ENCODE measurements at places on chromosomes 3 and 15.

DNA sequence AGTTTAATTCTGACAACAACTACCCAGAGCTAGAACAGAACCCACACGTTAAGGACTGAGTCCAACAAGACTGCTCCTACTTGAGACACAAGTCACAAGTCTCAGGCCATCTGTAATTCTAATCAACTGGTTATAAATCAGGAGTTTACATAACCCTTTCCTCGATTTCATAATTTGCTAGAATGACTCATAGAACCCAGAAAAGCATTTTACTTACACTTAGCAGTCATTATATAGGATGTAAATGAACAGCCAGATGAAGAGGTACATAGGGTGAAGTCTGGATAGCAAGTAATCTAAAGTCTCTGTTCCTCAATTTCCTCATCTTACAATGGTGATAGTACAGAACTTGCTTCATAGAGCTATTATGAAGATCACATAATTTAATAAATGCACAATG lies 1018.2 kb downstream of the DIPK2A start:
- DNase-seq, result no peak

DNA sequence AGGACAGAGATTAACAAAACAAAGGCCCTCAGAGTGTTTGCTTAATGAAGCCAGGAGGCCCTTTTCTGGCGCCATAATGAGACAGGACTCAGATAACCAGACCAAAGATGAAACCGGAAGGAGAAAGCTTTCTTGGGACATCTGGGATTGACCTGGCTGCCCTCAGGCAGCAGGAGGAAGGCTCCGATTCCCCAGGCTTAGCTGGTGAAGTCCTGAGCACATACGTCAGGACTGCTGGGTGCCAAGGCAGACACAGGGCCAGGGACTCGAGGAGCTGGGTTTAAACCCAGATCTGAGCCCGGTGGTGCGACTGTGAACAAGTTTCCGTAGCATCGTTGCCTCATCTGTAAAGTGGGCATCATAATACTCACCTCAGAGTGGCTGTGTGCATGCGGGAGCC lies 36.7 kb upstream of the HRH1 start:
- no peak for DNase-seq

DNA sequence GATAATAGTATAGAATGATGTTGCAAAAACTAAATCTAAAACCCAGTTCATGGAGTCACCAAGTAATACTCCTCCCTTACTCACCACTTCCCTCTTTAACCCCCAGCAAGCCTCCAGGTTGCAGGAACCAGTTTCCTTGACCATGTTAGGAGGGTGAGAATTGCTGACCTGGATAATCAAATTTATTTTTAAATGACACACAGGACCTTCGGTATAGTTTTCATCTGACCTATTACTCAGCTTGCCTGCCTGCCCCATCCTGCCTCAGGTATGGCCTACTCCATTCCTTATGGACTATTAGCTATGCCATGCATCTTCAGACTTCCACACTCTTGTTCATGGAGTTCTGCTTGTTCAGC lies 883 bp downstream of the RTP4 start:
- no peak for DNase-seq

DNA sequence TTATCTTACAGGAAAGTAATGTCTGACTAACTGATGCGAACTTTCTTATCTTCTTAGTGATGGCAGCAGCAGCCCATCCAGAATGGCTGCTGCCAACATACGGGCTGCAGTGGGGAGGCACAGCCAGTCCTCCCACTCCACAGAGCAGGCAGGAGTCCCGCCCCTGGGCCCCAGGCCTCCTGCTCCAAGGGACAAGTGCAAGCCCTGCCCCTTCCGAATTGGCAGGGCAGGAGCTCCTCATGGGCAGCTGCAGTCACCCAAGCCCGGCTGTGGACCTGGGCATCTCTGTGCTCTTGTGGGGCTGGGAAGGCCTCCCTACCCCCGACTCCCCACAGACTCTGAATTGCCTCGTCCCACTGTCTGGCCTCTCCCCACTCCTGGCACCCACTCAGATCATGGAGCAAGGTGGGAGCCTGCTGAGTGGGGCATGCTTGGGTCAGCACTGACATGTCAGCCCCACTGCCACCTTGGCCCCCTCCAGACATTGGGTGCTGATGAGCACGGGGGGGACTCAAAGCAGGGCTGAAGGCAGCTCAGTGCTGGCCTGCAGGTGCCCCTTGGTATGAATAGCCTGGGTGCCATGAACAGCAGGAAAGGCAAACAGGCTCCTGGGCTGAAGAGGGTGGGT lies 618.9 kb upstream of the KCNMB2 start:
- no peak for DNase-seq

DNA sequence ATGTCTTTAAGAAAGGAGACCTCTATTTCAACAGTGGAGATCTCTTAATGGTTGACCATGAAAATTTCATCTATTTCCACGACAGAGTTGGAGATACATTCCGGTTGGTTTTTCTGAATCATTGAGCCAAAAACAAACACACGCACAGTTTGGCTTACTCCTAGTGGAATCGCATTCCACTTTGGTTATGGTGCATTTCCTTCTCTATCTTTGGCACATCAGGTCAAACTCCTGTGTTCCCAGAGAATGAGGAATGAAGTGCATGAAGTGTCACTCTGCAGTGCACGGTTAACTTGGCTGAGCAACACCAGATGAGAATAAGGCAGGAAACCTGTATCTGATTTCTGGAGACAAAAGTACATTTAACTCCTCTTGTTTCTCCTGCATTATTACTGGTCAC lies 38.5 kb downstream of the HDC start:
- no peak for DNase-seq

DNA sequence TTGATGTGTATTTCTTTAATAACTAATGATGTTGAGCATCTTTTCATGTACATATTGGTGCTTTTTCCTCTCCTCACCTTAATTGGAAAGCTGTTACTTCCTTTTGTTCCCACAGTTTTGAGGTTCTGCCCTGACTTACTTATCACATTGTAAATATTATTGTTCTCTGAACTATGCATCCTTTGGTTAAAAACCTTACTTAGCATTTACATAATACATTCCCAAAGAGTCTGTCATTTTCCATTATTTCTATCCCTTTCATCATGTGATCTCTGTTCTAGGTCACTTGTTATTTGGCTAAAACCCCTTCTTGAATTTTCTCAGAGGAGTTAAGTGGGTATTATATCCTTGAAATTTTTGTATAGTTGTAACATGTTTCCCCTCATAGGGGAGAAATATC lies 33.0 kb downstream of the SLC12A6 start:
- no peak for DNase-seq

GRCh38 chr3:167892205-167892604 lies 156.7 kb downstream of the SERPINI1 start:
- DNase-seq, result no peak

DNA sequence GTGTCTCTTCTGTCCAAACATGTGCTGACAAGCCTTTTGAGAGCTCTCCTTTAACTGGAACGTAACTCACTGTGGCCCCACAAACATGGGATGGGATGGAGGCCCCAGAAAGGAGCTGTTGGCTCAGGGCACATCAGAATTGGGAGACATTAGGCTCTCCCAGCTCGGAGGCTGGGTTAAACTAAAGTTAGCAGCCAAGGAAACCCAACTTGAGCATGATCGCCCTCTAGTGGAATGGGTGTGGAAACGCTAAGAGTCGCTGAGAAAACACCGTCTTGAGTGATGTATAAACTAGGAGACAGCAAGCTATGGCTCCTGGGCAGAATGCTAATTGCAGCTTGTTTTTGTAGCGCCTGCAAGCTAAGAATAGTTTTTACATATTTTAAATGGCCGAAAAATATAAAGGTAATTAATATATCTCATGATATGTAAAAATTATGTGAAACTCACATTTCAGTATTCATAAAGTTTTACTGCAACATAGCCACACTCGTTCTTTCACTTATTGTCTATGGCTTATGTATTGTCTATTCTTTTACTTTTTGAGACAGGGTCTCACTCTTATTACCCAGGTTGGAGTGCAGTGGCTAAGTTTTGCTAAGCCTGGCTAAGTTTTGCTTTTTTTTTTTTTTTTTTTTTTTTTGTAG lies 138.8 kb upstream of the HACD2 start:
- DNase-seq, result peak; percentile 57

GRCh38 chr3:188956839-188957489 lies 214.8 kb upstream of the TPRG1 start:
- no peak for DNase-seq

- DNase-seq, result no peak
Measured at GRCh38 chr3:5296362-5296761, 108.9 kb downstream of the EDEM1 start.

GRCh38 chr15:73333001-73333400 lies 35.8 kb downstream of the HCN4 start:
- DNase-seq, result no peak

DNA sequence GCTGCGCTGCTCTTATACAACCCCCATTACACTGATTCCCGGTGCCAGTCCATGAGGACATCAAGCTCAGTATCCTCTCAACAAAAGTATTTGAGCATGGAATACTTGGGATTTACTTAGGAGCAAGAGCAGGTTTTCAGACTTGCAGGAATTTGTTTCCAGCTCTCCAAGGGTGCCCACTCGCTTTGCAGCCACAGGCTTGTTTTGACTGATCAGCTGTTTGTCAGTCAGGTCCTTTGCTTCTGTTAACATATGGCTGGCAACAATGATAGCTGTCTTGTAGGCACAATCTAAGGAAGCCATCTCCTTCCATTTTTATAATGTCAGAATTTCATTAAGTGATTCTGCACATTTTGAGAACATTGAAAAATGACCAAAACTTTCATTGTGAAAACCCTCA lies 38.2 kb upstream of the MCF2L2 start:
- no peak for DNase-seq

DNA sequence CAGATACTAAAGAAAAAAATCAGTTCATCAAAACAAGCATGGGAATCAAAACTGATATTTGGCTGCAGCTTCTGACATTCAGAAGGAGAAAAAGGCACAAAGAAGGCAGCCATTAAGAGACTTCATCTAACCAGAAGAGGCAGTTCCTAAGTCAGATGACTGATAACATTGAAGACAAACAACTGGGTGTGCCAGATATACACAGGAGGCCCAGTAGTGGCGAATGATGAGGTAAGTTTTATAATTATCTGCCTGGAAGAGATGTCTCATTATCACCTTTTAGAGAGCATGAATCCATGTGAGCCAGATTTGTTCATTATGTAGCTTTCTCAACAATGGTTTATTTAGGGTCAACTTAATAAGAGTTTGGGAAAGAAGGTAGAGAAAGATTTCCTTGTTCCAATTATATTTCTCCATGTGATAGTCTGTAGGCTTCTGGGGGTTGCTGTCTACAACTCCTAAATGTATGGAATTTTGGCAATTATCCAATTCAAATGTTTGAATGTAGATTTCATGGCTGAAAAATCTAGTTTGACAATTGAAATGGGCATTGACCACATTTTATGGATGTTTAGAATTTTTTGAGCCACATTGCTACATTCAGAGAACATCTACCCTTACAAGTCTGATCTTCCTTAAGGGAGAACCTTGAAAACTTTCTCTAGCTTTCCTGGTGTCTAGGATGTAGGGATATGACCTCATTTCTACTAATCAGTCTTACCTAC lies 50.4 kb upstream of the RASGRF1 start:
- DNase-seq, result no peak

DNA sequence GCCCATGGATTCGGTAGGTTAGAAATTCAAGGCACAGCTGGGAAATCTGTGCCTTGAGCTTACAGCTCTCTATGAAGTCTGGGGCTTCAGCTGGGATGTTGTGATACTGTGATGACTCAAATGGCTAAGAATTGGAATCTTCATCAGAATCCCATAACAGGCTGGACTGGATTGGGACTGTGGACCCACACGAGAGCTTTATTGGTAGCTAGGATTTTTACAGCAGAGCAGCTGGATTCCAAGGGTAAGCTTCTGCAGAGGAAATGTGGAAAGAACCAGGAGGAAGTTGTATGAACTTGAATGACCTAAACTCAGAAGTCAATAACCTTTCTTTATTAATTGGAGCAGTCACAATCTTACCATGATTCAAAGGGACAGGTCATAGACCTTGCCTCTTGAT lies 1187.1 kb downstream of the ROBO1 start:
- no peak for DNase-seq

GRCh38 chr3:126607214-126607908 lies 47.6 kb downstream of the TXNRD3 start:
- peak; percentile 34 for DNase-seq

- DNase-seq, result peak; percentile 84
Measured at GRCh38 chr15:38696109-38696727, 131.6 kb upstream of the RASGRP1 start.

DNA sequence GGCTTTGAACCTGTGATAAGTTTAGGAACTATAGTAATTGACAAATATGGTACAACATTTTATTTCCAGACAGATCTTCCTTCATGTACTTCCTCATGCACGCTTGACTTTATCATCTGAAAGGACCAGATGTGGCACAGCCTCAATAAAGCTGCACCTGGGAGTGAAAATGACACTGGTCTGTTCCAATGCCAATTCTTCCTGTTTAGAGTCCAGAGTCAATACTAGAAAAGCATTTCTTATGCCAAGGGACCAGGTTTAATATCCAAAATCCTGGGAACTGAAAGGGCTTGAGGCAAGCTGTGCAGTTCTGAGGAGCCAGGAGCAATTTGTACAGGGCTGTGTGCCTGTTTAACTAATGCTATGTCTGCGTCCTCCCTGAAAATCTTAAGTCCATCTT lies 15.3 kb downstream of the DPH6 start:
- DNase-seq, result no peak

- no peak for DNase-seq
Measured at GRCh38 chr3:157387708-157388435, 48.8 kb upstream of the PTX3 start.

- no peak for DNase-seq
Measured at GRCh38 chr15:83474578-83474977, 27.4 kb downstream of the SH3GL3 start.

DNA sequence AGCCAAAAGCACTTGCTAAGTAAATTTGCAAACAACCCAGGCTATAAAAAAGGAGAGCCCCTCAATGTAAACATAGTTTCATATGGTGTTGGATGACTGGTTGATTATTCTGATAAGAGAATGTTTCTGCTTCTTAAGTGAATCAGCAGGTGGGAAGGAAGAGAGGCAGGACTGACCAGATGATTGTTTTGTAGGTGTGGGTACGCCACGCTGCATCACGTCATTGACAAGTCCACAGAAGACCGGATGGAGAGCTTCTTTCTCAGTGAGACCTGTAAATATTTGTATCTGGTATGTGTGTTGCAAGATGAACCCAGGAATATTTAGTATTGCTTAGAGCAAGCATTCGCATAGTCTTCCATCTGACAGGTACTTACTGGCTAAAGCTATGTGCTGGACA lies 23.4 kb downstream of the EDEM1 start:
- DNase-seq, result no peak

DNA sequence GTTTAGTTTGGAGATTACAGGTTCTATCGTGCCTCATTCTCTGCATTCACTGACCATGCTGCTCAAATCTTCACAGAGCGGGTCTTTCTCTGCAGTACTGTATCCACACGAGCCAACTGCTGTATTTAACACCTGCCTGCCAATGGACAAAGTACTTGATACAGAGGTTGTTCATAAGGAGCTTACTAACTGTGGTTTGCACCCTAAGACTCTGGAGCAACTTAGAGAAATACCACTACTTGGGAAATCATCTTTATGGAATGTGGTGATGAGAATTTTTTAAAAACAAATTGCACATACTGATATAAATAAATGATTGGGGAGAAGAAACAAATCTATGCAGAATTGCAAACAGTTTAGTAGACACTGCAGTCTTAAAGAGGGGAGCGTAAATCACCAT lies 90.0 kb downstream of the PPP2R3A start:
- DNase-seq, result no peak

- no peak for DNase-seq
Measured at GRCh38 chr3:32876920-32877319, 59.1 kb downstream of the TRIM71 start.

- no peak for DNase-seq
Measured at GRCh38 chr3:78870484-78870883, 897.3 kb downstream of the ROBO1 start.

- DNase-seq, result no peak
Measured at GRCh38 chr3:13023235-13023970, 49.8 kb downstream of the IQSEC1 start.

GRCh38 chr15:80641384-80641783 lies 53.7 kb upstream of the ABHD17C start:
- DNase-seq, result no peak
